ENCODE measurements at places on chromosomes 13 and 19.

DNA sequence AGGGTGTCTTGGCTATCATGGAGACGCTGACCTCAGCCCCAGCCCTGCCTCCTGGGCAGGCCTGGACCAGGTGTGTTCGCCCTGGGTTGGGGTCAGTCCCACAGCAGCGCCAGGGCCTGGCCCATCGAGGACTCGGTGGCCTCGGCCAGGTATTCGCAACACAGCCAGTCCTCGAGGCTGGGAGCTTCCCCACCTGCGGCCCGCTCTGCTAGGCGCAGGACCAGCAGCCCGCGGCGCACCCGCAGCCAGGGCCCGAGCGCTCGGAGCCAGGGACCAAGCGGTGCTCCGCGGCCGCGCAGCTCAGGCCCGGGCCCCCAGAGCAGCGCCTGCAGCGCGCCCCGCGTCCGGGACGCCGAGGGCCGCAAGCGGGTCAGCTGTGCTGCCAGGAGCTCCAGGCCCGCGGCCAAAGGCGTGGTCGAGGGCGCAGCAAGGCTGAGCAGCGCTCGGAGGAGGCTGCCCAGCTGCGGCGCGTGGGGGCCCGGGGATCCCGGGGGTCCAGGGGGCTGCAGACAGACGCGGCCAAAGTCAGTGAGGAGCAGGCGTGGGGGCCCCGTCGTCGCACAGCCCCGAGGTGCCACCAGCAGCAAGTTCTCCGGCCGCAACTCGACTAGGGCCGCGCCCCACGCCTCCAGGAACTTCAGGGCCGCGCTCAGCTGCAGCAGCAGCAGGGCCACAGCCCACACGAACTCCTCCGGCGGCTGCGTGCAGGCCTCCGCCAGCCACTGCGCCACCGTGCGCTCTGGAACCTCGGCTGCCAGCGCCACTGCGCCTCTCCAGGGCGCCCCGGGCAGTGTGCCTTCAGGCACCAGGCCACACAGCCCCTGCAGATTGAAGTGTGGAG is 6.2 kb downstream of the PEAK3 start:
- DNase-seq = no peak

- DNase-seq = no peak
Measured at GRCh38 chr13:107807306-107808073, 407.8 kb downstream of the LIG4 start.

GRCh38 chr13:55000844-55001243 is 1972.2 kb downstream of the OLFM4 start:
- DNase-seq = no peak

DNA sequence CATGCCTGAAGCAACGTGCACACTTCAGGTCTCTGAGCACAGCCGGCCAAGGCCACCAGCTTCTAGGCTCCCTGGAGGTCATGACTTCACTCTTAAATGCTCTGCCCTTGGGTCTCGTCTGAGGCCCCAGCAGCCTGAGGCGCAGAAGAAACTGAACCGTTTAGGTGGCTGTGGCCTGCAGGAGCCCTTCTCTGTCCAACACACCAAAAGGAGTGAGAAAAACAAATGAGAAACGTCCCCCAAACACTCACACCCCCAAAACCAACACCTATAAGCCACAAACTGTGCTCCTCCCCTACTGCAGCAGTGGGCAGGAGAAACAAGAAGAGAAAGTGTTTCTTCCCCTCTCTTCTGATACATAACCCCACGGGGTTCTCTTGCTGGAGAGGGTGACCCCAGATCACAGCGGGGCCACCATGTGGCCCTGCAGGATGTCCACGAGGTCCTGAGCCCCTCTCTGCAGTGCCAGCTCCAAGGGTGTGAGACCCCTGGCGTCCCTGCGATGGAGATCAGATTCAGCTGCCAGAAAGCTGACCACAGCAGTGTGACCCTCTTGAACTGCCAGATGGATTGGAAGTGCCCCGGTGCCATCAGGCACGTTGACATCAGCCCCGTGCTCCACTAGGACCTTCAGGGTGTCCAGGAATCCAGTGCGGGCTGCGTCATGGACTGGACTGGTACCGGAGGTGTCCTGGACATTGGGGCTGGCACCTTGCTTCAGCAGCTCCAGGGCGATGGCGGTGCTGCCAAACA is 1.0 kb upstream of the KRI1 start:
- DNase-seq = peak; percentile 73

GRCh38 chr19:32480321-32480720 is 74.8 kb downstream of the DPY19L3 start:
- DNase-seq = no peak

DNA sequence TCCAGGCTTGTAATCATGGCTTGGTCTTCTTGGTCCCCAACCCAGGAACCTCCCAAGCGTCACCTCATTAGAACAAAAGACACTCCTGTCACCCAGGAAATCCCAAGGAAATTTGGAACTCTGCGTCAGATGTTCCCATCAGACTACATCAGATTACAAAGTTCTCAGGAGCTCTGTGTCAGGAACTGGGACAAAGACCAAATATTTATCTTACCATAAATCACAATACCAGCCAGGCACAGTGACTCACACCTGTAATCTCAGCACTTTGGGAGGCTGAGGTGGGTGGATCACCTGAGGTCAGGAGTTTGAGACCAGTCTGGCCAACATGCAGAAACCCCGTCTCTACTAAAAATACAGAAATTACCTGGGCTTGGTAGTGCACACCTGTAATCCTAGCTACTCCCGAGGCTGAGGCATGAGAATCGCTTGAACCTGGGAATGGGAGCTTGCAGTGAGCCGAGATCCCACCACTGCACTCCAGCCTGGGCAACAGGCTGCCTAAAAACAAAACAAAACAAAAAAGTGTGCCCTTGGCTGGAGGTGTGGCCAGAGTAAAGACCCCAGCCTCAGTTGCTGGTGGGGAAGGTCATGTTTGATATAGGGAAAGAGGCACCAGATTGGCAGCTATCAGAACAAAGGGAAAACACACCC is 16.7 kb upstream of the CCDC124 start:
- DNase-seq = no peak

GRCh38 chr19:39390451-39390750 is 505 bp downstream of the PAF1 start:
- DNase-seq = no peak

DNA sequence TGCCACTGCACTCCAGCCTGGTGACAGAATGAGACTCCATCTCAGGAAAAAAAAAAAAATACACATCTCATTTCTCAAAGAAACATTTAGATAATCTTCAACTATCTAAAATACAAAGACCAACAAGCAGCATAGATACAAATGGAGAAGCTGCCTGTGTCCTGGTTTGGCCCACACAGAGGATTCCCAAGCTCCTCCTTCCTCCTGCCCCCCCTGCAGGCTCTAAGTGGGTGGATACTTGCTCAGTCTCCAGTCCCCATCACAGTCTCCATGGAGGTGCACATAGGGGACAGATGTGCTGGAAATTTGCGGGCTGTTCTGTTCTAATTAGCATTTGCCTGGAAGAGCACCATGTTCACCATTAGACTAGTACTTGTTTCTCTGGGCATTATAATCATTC is 59.9 kb downstream of the ABCC4 start:
- no peak for DNase-seq

- no peak for DNase-seq
Measured at GRCh38 chr19:15622991-15623390, 8.0 kb downstream of the CYP4F8 start.

All from coronary artery (tissue), 2 donors.